ENCODE measurements at places on chromosomes 3 and 15.

DNA sequence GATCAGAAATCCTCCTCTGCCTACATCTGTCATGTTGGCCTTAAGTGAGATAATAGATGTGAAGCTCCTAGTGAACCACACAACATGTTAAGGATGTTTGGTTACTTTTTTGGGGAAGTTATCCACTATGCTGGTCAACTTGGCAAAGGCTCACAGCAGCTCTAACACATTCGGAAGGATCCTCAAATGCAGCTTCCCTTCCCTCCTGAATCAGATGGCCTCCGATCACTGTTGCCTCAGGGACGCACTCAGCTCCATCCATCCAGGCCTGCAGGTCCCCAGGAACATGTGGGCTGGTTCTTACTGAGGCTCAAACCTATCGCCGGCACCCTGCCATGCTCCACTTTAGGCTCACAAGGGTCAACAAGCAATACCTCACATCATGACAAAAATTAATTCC lies 67.9 kb downstream of the CORO2B start:
- no peak for DNase-seq

GRCh38 chr15:74889390-74889882 lies 406 bp upstream of the MPI start:
- no peak for DNase-seq

GRCh38 chr3:23159929-23160328 lies 43.2 kb upstream of the UBE2E2 start:
- no peak for DNase-seq

GRCh38 chr3:143590660-143591059 lies 257.6 kb downstream of the SLC9A9 start:
- DNase-seq = no peak

DNA sequence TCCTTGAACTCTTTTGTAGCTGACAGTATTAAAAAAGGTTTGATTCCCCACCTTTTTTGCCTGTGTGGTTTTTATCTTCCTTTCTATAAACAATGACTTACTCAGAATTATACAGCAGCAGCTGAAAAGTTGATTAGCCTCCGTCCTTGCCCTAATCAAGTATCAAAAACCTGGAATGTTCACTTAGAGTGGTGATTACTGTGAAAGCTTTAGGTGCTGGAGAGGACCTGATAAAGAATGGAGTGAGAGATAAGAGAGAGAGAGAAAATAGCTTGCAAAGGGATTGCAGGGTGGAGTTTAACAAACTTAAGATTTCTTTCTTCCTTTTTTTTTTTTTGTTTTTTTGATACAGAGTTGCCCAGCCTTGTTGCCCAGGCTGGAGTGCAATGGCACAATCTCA lies 6.7 kb downstream of the CGNL1 start:
- DNase-seq = no peak

- DNase-seq = no peak
These were observed 28.6 kb upstream of the TGFBR2 start for GRCh38 chr3:30577788-30578187.
